GM23248 (cell line): ENCODE measurements at places on chromosomes 4 and X. TPM values are rescaled to one million over a fixed set of nuclear protein-coding genes. Genes with fewer than 3 reads are reported as not detected.

Gene MORC4
- total RNA-seq = 23.7 and 24.8 TPM in 2 replicates

GRCh38 chr4:154854362-154854761, 73.3 kb downstream of the RBM46 start:
- H3K4me1 ChIP-seq = no peaks in the 10 kb centered on the region
- H3K27ac ChIP-seq = no peak overlapping the region
- no peak overlapping the region for H3K4me3 ChIP-seq
- peaks cover 3% of the 10 kb centered on the region; the same call in 1 of the 2 replicates for H3K27me3 ChIP-seq
- DNase-seq = peak; percentile 32
- no peaks in the 10 kb centered on the region for H3K36me3 ChIP-seq

- H3K27me3 ChIP-seq = no peaks in the 10 kb centered on the region
- no peaks in the 10 kb centered on the region for H3K4me1 ChIP-seq
- no peak for DNase-seq
- H3K4me3 ChIP-seq = no peak overlapping the region
Measured at GRCh38 chrX:642436-643240, 12.0 kb downstream of the SHOX start.

DNA sequence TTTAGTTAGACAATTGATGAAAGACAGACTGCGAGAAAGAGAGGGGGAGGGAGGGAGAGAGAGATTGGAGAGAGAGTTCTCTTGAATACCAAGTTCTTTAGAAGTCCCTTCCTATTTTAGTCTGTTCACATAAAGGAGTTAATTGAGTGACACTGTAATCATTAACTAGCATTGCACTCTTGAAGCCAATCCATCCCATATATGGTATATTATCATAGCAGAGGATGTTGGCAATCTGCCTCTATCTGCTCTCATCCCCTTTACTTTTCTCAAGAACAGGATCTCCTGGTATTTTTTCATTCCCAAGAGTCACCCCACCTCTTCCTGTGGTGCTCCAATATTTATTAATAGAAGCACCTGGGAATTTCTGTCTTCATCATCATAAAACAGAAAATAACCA, 959.6 kb upstream of the NDST4 start:
- no peaks in the 10 kb centered on the region for H3K4me1 ChIP-seq
- DNase-seq = no peak
- H3K27me3 ChIP-seq = no peaks in the 10 kb centered on the region
- no peaks in the 10 kb centered on the region for H3K36me3 ChIP-seq

GRCh38 chr4:153296040-153296823, 48.3 kb upstream of the MND1 start:
- H3K27me3 ChIP-seq = no peaks in the 10 kb centered on the region
- no peaks in the 10 kb centered on the region for H3K36me3 ChIP-seq
- peak overlapping the region; percentile 28 for H3K4me3 ChIP-seq
- H3K27ac ChIP-seq = peak overlapping the region; percentile 49
- DNase-seq = peak; percentile 64

GRCh38 chr4:169203891-169204290, 66.9 kb downstream of the SH3RF1 start:
- H3K27me3 ChIP-seq = no peaks in the 10 kb centered on the region
- no peak overlapping the region for H3K4me3 ChIP-seq
- no peaks in the 10 kb centered on the region for H3K36me3 ChIP-seq
- peaks cover 79% of the 10 kb centered on the region for H3K4me1 ChIP-seq
- DNase-seq = no peak

Gene MAGEB1
- total RNA-seq = not detected in 2 replicates

- no peak overlapping the region for H3K4me3 ChIP-seq
- H3K36me3 ChIP-seq = no peaks in the 10 kb centered on the region
- DNase-seq = no peak
- no peaks in the 10 kb centered on the region for H3K27me3 ChIP-seq
- no peak overlapping the region for H3K27ac ChIP-seq
Measured at GRCh38 chr4:23819041-23819511, 70.8 kb downstream of the PPARGC1A start.

DNA sequence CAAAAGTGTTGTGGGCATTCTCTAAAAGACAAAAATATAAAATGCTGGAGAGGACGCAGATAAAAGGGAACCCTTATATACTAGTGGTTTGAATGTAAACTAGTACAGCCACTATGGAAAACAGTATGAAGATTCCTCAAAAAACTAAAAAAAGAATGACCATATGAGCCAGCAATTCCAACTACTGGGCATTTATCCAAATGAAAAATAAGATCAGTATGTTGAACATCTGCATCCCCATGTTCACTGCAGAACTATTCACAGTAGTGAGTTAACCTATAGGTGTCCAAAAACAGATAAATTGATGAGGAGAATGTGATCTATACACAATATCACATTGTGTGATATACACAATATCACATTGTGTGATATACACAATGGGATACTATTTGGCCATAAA, 1615.3 kb downstream of the PCDH18 start:
- H3K4me3 ChIP-seq = no peak overlapping the region
- DNase-seq = peak; percentile 0
- no peaks in the 10 kb centered on the region for H3K4me1 ChIP-seq
- no peak overlapping the region for H3K27ac ChIP-seq

GRCh38 chr4:81211956-81212355, 3.1 kb downstream of the PRKG2 start:
- H3K4me1 ChIP-seq = peaks cover 41% of the 10 kb centered on the region
- H3K4me3 ChIP-seq = no peak overlapping the region
- no peak overlapping the region for H3K27ac ChIP-seq
- peak; percentile 30 for DNase-seq
- no peaks in the 10 kb centered on the region for H3K36me3 ChIP-seq

DNA sequence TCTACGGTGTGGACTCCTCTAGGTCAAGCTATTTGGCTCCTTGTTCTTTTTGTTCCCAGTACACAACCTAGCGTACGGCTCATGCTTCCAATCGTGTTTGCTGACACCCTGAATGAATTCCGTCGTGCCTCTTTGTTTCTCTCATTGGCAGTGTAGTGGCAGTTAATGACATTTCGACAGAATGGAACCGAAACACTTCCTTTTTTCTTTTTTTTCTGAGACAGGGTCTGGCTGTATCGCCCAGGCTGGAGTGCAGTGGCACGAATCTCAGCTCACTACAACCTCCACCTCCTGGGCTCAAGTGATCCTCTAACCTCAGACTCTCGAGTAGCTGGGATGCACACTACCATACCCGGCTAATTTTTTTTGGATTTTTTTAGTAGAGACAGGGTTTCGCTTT, 113.3 kb upstream of the ATP6AP2 start:
- H3K27ac ChIP-seq = no peak overlapping the region
- no peaks in the 10 kb centered on the region for H3K36me3 ChIP-seq
- no peaks in the 10 kb centered on the region for H3K27me3 ChIP-seq

GRCh38 chrX:7179446-7179845, 31.5 kb upstream of the PUDP start:
- no peaks in the 10 kb centered on the region for H3K27me3 ChIP-seq
- no peaks in the 10 kb centered on the region for H3K4me1 ChIP-seq
- no peak overlapping the region for H3K27ac ChIP-seq
- no peaks in the 10 kb centered on the region for H3K36me3 ChIP-seq
- no peak overlapping the region for H3K4me3 ChIP-seq

DNA sequence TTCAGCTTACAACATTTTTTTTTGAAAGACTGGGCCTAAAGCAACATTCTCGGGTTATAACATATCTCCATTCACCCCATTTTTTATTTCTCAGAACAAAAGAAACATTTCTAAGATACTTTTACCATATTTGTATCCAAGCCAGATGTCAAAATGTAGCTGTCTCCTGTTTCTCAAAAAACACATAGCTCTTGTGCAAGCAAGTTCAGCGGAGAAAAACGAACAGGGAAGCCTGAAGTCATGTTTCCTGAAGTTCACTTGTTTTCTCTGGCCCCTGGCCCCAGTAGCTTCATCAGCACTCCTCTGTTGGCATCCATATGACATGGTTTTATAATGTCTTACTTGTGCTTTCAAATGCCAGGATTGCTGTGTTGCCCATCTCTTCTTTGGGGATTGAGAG, 218.2 kb downstream of the BANK1 start:
- no peaks in the 10 kb centered on the region for H3K27me3 ChIP-seq
- no peak overlapping the region for H3K4me3 ChIP-seq
- no peaks in the 10 kb centered on the region for H3K36me3 ChIP-seq
- no peak overlapping the region for H3K27ac ChIP-seq
- DNase-seq = no peak

DNA sequence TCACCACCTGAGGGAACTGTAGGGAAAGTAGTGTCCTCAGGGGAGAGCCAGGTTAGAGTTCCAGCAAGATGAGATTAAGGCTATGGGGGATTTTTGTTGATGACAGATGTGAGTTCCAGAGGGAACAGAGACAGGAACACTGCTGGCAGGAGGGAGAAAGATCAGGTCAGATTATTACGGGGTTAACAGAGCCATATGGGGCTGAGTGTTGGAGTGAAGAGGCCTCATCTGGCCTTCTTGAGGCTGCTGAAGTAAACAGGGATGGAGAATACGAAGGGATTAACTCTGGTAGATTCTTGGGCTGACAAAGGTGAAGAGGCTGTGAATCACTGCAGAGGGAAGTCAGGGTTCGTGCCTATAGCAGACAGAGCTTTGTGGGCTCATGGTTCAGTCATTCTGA, 47.9 kb upstream of the POU4F2 start:
- H3K27ac ChIP-seq = no peak overlapping the region
- H3K36me3 ChIP-seq = no peaks in the 10 kb centered on the region
- DNase-seq = no peak
- no peak overlapping the region for H3K4me3 ChIP-seq

Gene GASK1B
- total RNA-seq = 4.8 and 6.2 TPM in 2 replicates

- H3K27me3 ChIP-seq = no peaks in the 10 kb centered on the region
- peak; percentile 63 for DNase-seq
- no peaks in the 10 kb centered on the region for H3K36me3 ChIP-seq
- H3K4me1 ChIP-seq = no peaks in the 10 kb centered on the region
- H3K27ac ChIP-seq = no peak overlapping the region
Measured at GRCh38 chrX:153554519-153555167, 37.2 kb downstream of the ATP2B3 start.

Gene HSPA4L
- total RNA-seq = 1.3 and 1.4 TPM in 2 replicates

Gene LANCL3
- not detected in 2 replicates for total RNA-seq

DNA sequence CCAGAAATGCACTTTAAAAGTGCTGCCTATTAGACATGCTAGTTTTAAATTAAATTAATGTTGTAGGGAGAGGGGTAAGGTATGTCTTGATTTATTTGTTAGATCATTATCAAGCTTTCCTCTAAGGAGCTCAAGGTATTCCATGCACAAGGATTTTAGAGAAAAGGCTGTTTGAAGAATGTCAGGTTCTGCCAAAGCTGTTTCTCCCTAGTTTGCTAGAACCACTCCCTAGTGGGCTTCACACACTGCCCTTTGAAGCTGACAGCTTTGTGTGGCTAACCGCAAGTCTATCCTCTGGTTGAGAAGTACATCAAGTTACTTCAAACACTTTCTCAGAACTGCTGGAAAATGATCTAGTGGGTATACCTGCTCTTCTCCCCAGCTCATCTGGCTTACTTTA, 32.3 kb downstream of the RASL11B start:
- no peaks in the 10 kb centered on the region for H3K27me3 ChIP-seq
- no peak overlapping the region for H3K27ac ChIP-seq
- peaks cover 9% of the 10 kb centered on the region; the same call in 1 of the 2 replicates for H3K4me1 ChIP-seq

Gene CENPI
- 9.6 and 11.8 TPM in 2 replicates for total RNA-seq

GRCh38 chrX:19350941-19351384, 7.2 kb downstream of the PDHA1 start:
- H3K27me3 ChIP-seq = no peaks in the 10 kb centered on the region
- no peak for DNase-seq
- no peak overlapping the region for H3K27ac ChIP-seq
- H3K36me3 ChIP-seq = no peaks in the 10 kb centered on the region; the same call in 1 of the 2 replicates
- no peak overlapping the region for H3K4me3 ChIP-seq

Gene CFP
- total RNA-seq = 1.4 TPM in 1 of 2 replicates, not detected in the other

Gene ATP2B3
- total RNA-seq = not detected in 2 replicates

GRCh38 chrX:27924261-27924660, 57.0 kb downstream of the DCAF8L1 start:
- no peak for DNase-seq
- no peaks in the 10 kb centered on the region for H3K36me3 ChIP-seq
- no peaks in the 10 kb centered on the region for H3K4me1 ChIP-seq
- H3K27me3 ChIP-seq = no peaks in the 10 kb centered on the region
- no peak overlapping the region for H3K4me3 ChIP-seq
- H3K27ac ChIP-seq = no peak overlapping the region

DNA sequence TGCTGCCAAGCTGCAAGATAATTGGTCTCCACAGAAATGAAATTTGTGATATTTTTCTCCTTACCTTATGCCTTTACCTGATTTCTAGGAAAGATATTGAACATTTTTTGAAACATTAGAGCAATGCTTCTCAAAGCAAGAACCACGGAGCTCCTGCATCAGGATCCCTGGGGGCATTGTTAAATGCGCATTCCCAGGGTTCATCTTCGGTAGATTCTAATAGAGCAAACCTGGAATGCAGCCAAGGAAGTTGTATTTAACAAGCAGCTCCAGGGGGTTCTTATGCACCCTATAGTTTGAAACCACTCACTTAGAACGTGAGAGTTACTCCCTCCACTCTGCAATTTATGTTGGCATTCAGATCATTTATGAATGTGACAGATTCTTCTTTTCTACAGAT, 126.2 kb downstream of the SLC39A8 start:
- no peaks in the 10 kb centered on the region for H3K27me3 ChIP-seq
- no peaks in the 10 kb centered on the region for H3K36me3 ChIP-seq
- H3K4me1 ChIP-seq = no peaks in the 10 kb centered on the region
- H3K4me3 ChIP-seq = no peak overlapping the region
- H3K27ac ChIP-seq = no peak overlapping the region

- no peak overlapping the region for H3K4me3 ChIP-seq
- no peaks in the 10 kb centered on the region for H3K27me3 ChIP-seq
- no peak overlapping the region for H3K27ac ChIP-seq
- 0 out of 2 replicates have a peak, but pooled peaks cover 3% of the 10 kb centered on the region for H3K4me1 ChIP-seq
- DNase-seq = no peak
Measured at GRCh38 chrX:107625739-107626138, 2.6 kb upstream of the PRPS1 start.

Gene ZNF711
- 0.38 and 0.43 TPM in 2 replicates for total RNA-seq

Gene GLRA3
- not detected in 2 replicates for total RNA-seq

Gene TEX13B
- not detected in 2 replicates for total RNA-seq

DNA sequence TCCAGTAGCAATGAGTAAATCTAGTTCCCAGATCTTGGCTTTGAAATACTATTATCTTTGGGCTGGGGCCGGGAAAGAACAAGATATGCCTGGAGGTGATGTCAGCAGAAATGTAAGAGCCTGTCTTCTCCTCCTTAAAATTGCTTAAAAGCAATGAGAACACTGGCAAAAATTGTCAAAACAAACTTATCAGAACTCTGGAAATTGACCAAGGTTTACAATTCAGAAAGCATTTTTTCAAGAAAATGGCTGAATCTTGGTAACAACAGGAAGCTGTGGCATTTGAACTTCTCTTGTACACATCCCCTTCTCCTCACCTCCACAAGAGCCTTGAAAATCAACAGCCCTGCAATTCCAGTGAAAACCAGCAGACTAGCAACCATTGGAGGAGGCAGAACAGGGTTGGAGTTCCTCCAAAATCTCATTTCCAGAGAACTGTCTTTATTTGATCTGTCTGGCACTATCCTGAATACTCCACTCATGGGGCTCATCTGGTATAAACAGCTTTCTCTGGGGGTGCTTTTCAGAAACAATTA, 13.5 kb downstream of the TIMP1 start:
- no peaks in the 10 kb centered on the region for H3K36me3 ChIP-seq
- no peak overlapping the region for H3K4me3 ChIP-seq
- H3K4me1 ChIP-seq = no peaks in the 10 kb centered on the region
- no peak overlapping the region for H3K27ac ChIP-seq

Gene KLF8
- 1.7 and 3.4 TPM in 2 replicates for total RNA-seq
